Mammary epithelial cell (primary cell): ENCODE measurements at places on chromosomes 5 and 9. TPM values are rescaled to one million over a fixed set of nuclear protein-coding genes. Genes with fewer than 3 reads are reported as not detected.

DNA sequence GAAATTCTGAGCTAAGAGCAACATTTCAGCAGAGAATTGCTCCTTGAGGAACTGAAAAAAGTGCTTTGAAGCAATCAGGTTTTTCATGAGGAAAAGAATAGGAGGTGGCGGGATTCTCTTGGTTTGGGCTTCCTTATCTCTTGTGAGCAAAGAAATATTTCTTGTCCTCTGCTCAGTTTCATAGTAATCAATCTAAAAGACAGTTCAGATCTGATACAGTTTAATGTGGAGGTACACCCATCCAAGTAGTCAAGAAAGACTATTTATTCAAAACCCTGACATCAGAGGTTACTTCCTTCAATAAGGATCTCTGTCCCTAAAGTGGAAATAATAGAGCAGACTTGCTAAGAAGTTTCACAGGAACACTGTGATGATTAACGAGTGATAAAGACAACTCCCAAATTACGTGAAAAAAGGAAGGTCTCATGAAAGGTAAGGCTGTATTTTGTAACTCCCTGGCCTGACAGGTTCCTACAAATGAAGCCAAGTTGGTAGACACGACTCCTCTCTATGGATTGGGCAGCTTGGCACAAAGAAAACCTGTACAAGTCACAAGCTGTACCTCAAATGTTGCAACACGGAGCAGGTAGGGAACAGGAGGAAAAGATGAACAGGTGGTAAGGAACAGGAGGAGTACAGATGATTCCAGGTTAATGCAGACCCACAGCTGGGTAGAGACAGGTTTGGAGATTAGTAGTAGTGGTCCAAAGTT is 94.1 kb downstream of the SUSD1 start:
- DNase-seq = no peak

DNA sequence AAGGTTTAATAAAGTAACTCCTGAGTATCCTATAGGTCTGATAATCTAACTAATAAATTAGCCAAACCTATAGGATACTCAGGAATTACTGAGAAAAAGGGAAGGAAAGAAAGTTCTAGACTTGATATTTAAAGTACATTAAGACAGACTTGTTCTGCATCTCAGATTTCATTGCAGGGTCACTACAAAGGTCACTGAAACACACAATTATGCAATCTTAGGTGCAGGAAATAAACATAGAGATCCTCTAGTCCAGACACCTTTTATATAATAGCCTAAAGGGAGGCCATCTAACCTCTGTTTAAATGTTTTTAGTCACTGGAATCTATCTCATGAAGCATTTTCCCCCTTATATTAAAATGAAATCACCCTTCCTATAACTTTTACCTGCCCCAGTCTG is 1215.7 kb downstream of the MAT2B start:
- DNase-seq = no peak

DNA sequence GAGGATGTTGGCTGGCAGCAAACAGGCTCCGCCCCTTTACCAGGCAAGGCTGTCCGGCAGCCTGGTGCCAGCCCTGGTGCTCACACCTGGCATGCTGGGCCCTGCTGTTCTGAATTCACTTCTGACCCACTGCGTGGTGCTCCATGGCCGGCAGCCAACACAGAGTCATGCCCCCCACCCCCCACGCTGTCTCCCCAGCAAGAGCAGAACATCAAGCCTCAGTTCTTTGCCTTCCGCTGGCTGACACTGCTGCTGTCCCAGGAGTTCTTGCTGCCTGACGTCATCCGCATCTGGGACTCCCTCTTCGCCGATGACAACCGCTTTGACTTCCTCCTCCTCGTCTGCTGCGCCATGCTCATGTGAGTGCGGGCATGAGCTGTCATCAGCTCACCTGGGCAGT is 12.6 kb upstream of the ENDOG start:
- no peak for DNase-seq

DNA sequence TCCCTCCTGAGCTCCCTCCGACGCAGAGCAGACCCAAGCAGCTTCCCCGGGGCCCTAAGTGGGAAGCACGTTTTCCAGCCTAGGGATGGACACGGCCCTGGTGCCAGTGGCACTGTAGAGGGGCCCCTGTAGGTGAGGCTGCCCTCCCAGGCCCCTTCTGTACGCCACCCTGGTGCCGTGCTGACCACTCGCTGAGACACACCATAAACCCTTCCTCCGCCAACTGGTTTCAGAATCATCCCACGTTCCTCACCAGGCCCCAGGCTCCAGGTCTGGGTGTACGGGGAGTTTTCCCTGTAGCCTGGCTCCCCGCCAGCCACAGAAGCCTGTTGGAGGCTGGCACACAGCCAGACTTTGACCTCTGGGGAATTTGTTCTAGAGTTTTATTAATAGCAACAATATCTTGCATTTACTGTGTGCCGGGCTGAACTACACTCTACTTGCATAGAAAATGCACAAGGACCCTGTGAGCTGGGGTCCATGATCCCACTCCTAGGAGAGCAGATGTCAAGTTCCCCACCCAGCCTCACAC is 18.2 kb upstream of the WDR38 start:
- DNase-seq = peak; percentile 86

- no peak for DNase-seq
These were observed 491 bp upstream of the CTSL start for GRCh38 chr9:87725356-87725899.

DNA sequence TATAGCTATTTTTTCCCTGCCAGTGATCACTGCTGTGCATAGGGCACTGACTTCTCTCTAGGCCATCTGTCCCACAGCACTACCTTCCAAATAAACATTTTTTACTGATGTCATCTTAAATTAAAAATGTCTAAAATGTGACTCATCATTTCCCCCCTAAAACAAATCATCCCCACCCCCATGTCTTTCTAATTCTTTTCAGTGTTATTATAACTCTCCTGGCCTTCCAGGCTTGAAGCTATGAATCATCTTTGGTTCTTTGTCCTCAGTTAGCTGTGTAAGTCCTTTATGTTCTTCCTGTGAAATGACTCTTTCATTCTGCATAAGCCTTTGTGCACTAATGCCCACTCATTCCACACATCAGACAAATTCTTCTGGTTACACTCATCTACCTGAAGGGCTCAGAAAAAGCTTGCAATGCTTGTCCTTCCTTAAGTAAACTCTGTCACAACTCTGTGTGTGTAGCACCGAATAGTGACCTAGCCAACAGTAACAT is 78.1 kb downstream of the CFAP95 start:
- peak; percentile 89 for DNase-seq

DNA sequence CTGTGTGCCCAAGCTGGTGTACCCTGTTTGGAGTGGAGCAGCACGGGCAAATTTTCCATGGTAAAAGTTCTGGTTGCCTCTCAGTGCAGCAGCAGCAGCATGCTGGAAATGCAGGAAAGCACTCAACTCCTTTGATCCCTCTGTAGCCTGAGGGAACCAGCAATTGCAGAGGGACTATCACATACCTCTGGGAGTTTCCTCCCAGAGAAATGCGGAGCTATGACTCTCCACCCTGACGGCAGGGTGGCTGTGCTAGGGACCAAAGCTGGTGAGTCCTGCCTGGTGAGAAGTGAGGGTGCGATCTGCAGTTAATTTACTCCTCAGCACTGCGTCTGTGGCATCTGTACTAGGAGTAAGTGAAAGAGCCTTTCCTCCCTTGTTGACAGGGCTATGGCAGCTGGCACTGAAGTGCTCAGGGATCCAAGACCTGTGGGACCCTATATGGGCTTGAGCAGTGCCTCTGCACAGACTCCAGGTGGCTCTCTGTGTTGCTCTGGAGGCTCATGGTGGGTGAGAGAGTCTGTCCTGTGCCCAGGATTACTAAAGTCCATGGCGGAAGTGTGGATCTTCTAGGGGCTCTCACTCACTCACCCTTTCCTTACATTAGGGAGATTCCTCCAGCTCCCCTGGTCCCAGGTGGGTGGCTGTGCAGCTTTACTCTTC is 601.2 kb upstream of the TYRP1 start:
- no peak for DNase-seq

GRCh38 chr5:68999181-68999580 is 94.6 kb upstream of the SLC30A5 start:
- DNase-seq = no peak

DNA sequence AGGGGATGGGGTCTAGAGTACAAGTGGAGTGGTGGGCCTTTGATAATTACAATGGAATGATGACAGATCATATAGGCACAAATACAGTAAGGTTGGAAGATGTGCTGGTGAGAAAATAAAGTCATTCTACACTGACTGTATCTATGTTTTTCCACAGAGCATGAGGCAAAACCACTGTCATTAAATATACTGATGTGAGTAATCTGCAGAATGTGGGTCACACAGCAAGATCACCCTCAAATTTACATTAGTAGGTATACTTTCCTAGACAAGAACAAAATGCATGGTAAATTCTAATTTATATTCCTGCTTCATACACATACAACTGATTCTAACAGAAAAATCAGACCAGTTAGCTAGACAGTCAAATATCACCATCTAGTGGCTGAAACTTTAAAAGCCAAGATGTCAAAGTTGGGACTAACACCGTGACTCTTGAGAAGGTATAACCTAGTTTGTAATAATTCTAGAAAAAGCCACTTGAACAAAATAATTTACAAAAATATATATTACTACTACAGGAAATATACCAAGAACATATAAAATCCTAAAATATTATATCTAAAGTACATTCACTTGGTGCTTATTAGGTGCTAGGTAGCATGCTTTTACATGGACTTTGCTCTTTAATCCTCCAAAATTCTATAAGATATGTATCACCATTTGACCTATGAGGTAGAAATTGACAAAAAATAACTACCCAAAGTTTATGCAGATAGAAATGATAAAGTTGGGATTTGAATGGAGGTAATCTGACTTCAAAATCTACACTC is 19.5 kb downstream of the TTC33 start:
- DNase-seq = peak; percentile 55

DNA sequence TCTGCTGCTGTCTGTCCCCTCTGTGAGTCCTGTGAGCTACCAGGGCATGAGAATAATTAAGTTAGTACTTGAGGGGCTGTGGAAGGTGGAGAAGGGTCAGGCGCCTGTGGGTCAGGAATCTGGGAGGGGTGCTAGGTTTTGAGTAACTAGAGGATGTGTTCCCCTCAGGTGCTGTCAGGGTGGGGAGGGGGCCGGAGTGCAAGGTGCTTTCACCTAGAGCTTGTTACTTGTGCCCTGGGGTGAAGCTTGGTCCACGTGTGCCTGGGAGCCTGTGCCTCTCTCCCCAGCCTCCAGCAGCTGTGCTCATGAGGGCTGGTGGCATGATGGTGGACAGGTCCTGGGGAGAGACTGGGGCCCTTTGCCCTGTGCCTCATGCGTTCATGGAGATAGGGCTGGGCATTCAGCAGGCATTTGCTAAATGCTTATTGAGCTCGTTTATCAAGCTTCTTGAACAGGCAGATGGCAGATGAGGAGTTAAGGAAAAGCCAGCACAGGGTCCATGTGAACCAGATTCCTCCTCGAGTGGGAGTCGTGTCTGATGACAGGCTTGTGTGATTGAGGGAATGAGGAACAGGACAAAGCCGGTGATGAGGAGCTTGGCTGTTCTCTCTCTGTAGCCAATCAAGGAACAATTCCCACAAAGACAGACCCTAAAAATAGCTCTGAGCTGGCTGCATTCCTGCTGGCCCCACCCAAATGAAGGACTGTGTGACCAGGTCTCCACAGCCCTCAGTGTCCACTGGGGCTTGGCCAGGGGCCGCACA is 40.9 kb downstream of the CACNA1B start:
- DNase-seq = no peak

Gene PCDHA10
- polyA plus RNA-seq = 0.01 TPM
